ENCODE measurements at places on chromosomes 7 and 10.

GRCh38 chr7:123492485-123492884 is 41.9 kb downstream of the IQUB start:
- no peak for DNase-seq

- no peak for DNase-seq
Measured at GRCh38 chr7:120864141-120864900, 6.4 kb upstream of the TSPAN12 start.

GRCh38 chr10:108360187-108360586 is 1195.7 kb upstream of the SORCS1 start:
- DNase-seq: no peak

- no peak for DNase-seq
Measured at GRCh38 chr10:129851941-129852640, 112.0 kb downstream of the EBF3 start.

DNA sequence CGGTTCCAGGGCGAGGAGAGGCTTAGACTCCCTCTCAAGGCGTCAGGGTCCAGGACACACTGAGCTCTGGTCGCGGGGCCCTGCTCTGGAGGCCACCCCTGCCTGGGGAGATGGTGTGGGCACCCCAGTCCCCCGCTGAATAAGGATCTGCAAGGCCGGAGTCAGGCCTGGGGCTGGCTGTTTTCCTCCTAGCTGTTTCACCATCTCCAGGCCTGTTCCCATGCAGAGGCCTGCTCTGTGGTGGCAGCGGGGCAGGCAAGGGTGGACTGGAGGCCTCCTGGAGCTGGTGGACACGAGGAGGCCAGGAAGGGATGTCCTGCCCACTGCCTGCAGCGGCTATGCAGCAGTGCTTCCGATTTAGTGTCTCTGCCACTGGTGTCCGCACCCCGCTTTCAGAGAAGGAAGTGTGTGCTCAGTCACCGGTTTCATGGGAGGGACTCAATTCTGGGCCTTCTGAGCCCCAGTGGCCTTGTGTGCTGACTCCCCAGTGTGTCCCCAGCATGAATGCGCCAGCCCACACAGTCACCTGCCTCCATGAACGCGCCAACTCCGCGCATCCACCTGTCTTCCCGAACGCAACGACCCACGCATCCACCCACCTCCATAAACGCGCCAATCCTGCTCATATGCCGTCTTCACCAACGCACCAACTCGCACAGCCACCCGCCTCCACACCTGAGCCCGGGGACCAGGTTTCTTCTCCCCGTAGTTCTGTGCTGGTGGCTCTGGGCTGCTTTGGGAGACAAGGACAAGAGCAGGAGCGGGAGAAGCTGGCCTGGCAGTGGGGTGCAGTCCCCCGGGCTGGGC is 14.5 kb upstream of the GPR146 start:
- DNase-seq: no peak

- DNase-seq: no peak
Measured at GRCh38 chr10:69215405-69216171, 4.5 kb upstream of the HKDC1 start.

GRCh38 chr7:127928852-127929251 is 102.4 kb downstream of the LRRC4 start:
- no peak for DNase-seq

DNA sequence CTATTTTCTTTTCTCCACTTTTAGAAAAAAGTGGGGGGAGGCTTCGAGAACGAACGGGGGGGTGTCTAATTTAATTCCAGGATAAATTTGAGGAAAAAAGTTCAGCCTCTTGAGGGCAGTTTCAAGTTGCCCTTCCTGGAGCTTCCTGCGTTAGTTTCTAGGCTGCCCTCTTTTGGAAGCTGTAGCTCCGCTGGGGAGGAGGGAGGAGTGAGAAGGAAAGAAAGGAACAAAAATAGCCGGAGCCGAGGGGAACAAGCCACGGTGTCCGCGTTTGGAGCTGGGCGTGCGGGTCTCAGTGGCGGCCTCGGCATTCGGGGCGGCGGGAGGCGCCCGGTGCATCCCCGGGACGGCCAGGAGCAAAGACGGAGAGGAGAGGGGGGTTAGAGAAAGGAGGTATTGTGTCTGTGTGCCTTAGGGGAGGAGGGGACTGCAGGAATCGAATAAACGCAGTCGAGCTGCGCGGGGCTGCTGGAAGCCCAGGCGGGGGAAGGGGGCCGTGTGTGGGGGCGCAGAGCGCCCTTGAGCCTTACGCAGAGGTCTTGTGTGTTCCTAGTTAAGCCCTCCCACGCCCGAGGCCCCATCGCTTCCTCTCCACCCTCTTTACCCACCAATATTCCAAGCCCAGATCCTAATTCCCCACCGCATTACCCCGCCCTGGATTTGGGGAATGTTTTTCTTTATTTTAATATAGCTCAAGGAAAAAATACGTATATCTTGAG is 2.0 kb upstream of the TNRC18 start:
- no peak for DNase-seq

DNA sequence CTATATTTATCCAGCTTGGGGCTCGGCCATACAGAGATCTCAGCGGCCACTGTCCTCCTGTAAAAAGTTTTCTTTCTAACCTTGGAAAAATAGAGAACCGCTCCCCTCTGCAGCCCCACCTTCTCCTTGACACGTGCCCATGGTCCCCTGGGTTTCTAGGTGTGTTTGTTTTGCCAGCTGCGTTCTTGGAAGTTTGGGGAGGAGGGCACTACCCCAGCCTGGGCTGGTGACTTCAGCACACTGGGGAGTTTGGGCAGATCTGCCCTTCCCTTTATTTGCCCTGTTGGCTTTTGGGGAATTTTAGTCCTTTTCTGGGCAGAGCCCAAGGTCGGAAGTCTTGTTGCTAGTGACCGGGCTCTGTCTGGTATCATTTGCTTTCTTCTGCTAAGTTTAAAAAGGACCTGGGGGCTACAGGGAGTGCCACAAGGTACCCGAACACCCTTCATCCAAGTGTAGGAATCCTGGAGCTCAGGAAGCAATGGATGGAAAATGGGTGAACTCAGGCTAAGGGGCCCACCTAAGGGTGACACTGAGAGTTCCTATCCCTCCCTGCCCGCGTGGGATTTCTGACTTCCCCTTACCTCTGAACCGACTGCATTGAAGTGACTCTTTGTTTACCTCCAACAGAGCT is 1.7 kb downstream of the ADAMTS14 start:
- no peak for DNase-seq

DNA sequence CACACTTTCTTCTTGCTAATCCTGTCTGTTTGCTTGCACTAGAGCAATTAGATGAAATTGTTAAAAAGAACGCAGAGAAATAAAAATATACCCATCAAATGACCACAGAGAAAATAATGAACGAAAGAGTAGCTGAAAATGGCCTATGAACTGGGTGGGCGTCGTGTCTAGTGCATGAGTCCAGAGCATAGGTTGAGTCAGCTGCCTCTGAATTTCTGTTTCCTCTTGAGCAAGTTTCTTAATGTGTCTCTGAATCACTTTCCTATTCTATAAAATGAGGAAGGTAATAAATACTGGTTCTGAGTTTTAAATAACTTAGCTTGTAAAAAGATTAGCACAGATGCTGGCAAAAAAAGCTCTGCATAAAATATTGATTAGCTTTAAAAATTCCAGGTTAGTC is 75.0 kb downstream of the POM121L12 start:
- no peak for DNase-seq

DNA sequence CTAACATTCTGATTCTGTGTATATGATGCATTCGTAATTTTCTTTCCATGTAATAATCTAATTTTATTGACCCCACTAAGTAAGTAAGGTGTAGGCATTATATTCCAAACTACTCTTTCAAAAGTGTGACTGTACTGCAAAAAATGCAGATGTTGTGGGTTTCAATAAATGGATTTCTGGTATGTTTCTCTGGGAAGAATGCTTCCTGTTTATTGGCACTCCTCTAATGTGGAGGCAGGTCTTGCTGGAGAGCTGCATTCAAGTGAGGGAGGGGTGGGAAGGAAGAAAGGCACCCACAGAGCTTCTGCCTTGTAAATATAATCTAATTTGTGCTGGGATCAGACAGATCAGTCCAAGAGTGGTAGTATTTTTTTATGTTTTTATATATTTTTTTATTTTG is 23.9 kb downstream of the ST7 start:
- no peak for DNase-seq

GRCh38 chr10:8054494-8055407 is at the start of gene GATA3:
Gene GATA3 (plus strand): TSS chr10:8054688. CDS start chr10:8055656, 968 bp downstream.
- peak; percentile 79 for DNase-seq

- no peak for DNase-seq
Measured at GRCh38 chr7:16261100-16261499, 160.2 kb downstream of the CRPPA start.

GRCh38 chr10:75111907-75112679 is 637 bp downstream of the SAMD8 start:
- DNase-seq: peak; percentile 16

DNA sequence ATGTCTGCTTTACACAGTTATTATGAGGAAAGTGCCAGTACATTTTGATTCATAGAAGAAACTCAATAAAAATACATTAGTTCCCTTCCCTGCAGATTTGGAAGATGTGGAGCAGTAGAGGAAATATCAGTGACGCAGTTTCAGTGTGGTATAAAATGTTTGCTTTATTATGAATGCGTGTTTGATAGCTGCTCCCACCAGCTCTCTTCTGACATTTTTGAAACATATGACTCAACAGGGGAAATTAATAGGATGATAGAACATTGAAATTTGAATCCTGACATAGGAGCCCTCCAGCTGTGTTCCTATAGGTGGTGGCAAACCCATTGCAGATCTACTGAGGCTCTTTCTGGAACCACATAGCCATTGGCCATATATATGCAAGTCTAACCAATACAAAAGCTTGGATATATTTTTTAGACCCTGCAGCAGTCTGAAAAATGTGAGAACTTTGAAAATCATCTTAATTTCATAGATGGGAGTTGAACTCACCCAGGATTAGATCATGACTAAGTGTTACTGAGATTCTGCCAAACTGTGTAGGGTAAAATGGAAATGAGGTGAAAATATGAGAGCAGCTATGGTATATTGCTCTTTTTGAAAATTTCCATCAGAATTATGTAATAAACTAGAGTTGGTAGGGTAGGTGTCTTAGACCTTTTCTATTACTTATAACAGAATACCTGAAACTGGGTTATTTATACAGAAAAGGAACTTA is 47.8 kb downstream of the BZW2 start:
- no peak for DNase-seq

- no peak for DNase-seq
Measured at GRCh38 chr7:1288390-1288995, 55.8 kb downstream of the UNCX start.

DNA sequence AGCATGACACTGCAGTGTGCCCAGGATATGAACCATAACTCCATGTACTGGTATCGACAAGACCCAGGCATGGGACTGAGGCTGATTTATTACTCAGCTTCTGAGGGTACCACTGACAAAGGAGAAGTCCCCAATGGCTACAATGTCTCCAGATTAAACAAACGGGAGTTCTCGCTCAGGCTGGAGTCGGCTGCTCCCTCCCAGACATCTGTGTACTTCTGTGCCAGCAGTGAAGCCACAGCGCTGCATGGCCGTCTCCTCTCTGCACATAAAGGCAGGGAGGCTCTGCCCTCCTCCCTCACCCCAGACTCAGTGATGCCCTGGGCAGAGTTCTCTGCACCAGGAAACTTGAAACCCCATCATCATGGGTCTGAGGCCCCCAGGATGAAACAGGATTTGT is 70.7 kb upstream of the PRSS58 start:
- DNase-seq: no peak

DNA sequence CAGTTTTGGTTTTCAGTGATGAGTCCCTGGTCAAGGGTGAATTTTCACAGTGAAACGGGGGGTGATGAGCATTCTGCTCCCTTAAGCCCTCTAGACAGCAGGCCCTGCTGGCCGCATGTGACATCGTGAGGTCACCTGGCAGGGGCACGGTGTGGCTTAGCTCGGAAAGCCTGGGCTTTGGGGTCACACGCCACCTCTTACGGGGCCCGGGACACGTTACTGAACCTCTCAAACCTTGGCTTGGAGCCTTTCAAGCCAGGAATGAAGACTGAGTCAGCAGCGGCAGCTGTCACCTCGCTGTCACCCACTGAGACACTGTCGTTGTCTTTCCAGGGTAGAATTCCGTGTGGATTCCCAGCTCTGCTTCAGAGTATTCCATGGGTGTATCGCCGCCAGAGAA is 4.1 kb downstream of the GET4 start:
- no peak for DNase-seq

DNA sequence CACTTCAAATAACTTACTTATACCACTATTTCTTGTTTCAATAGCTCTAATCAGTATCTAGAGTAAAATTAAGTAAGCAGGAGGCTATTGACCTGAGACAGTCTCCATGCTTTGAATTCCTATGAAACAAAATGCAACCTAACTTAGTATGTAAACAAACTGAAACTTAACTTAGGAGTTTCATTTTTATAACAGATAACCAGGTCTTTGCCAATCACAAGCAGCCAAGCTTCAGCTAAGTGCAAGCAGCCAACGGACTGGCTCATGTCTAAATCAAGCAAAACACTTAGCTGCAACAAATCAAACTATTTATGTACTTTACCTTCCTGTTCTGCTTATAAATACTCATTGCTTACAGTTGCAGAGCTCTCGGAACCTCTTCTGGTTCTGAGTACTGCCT is 4.4 kb upstream of the GSTK1 start:
- DNase-seq: no peak

GRCh38 chr7:117458977-117459583 is 20.7 kb upstream of the CFTR start:
- DNase-seq: no peak

DNA sequence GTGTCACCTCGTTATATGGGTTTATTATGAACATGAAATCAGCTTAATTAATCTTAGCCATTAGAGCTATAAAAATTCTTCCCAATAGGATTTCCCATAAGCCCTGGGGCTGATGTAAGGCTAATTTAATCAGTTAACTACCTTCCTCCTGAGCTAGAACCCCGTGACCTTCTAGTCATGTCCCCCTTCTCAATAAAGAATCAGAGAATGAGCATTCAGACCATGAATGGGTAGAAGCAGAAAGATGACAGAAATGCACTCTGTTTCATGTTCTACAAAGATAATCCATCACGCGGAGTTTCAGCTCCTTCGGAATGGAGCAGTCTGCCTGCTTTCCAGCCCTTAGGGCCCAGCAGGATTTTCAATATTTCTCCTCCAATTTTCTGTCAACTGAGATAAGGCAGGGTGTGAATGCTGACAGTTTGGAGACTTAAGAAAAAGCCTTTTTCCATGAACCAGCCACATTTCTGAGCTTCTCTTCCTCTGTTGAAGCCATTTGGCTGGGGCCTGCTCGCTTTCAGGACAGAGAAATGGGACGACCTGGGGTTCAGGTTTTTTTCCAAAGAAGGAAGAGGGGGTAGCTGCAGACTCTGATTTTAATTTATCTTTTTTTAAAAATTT is 211.0 kb downstream of the NEBL start:
- no peak for DNase-seq

- DNase-seq: no peak
Measured at GRCh38 chr10:50544095-50544856, 79.5 kb downstream of the SGMS1 start.
